ENCODE measurements at places on chromosomes 12 and 14.

- DNase-seq: no peak
Observed at GRCh38 chr12:95184121-95184520, 33.1 kb downstream of the FGD6 start.

DNA sequence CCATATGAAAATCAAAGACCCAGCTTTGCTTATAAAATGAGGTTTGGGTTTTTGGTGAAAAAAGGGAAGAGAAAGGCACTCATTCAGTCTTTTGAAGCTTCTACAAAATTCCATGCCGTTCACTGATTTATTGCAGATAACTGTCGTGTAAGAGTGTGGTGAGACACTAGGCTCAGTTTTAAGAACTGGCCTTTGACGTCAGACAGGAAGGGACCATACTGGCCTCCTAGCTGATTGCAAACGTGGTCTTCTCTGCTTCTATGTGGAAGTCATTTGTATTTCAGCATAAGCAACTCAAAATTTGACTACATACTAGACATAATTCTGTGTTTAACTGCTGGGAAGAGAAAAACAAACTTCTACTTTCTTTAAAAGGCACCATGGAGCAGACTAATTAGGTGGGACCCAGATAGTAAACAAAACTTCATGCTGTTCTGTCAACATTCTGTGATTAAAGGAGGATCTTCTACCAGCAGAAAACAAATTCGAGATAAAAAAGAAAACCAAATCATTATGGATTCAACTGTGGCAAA, 168.7 kb downstream of the TTC7B start:
- DNase-seq: no peak

DNA sequence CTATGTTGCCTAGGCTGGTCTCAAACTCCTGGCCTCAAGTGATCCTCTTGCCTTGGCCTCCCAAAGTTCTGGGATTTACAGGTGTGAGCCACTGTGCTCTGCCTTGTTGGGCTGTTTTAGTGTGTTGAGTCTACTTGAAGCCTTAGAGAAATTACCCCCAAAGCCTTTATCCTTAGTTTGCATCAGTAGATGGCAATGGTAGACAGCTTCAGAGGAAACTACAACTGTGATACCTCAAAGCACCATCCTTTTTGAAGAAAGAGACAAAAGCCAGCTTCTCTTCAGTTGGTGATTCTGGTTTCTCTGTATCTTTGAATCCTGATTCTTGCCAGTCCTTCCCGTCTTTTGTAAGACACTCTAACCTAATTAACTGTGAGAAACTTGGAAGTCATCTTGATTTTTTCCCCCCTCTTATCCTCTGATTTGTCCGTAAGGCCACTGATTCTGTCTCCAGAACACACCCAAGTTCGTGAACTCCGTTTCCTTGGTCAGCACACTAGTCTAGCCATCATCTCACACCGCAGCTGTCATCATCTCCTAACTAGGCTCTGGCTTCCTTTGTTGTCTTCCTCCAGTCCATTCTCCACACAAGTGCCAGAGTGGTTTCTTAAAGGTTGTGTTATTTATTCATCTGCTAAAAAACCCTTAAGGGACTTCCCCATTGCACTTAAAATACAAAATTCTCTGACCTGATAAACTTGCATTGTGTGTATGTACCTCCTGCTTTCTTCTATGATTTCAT, 20.2 kb downstream of the ATP2A2 start:
- no peak for DNase-seq

DNA sequence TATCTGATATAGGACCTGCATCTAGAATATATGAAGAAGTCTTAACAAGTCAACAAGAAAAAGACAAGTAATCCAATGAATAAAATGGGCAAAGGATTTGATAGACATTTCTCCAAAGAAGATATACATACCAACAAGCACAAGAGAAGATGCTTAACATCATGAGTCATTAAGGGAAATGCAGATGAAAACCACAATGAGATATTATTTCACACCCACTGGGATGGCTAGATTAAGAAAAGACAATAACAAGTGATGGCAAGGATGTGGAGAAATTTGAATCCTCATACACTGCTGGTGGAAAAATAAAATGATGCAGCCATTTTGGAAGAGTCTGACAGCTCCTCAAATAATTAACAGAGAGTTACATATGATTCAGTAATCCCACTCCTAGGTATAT, 502.6 kb downstream of the FUT8 start:
- DNase-seq: no peak

GRCh38 chr14:104517426-104517825, 62.1 kb upstream of the C14orf180 start:
- DNase-seq: no peak

GRCh38 chr14:67276131-67276530, 34.9 kb downstream of the PALS1 start:
- no peak for DNase-seq

DNA sequence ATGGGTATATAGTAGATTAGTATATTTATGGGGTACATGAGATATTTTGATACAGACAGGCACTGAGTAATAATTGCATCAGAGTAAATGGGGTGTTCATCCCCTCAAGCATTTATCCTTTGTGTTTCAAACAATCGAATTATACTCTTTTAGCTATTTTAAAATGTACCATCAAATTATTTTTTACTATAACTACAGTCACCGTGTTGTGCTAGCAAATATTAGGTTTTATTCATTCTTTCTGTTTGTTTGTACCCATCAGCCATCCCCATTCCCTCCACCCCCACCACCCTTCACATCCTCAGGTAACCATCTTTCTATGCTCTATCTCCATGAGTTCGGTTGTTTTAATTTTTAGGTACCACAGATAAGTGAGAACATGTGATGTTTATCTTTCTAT, 115.8 kb downstream of the NUBPL start:
- DNase-seq: no peak

GRCh38 chr12:95553197-95553943, 2.1 kb upstream of the USP44 start:
- DNase-seq: no peak

DNA sequence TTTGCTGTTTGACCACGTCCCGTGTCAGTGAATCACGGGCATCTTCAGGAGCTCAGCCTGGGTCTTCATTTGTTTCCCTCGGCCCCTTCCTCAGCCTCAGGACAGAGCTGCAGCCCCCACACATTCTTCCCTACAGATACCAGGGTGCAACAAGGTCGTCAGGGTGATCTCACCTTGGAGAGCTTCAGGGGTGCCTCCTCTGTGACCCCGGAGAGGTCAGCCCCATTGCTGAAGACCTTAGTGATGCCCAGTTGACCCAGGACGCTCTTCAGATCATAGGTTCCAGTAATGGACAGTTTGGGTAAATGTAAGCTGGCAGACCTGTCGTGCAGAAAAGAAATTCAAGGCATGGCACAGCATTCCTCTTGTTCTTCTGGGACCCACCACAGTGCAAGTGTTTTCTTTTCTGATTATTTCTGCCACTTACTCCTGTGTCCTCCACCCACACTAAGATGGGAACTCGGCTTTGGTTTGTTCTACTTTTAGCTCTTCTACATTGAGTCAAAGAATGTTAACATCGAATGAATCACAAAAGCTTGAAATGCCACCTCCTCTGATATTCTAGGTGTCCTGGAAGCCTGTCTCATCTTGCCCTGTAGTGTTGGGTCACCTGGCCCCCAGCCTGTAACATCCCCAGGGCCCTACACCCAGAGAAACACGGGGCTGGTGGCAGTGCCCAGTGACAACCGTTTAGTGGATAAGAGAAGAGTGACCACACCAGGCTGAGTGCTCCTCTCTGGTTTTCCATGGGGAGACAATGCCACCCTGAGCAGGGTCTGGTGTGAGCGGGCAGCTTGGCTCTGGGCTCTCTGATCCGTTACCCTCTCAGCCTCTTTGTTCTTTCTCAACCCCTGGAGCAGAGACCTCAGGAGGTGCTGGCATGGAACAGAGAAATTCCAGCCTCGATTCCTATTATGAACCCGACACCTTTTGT, 8.8 kb downstream of the SERPINA1 start:
- no peak for DNase-seq

DNA sequence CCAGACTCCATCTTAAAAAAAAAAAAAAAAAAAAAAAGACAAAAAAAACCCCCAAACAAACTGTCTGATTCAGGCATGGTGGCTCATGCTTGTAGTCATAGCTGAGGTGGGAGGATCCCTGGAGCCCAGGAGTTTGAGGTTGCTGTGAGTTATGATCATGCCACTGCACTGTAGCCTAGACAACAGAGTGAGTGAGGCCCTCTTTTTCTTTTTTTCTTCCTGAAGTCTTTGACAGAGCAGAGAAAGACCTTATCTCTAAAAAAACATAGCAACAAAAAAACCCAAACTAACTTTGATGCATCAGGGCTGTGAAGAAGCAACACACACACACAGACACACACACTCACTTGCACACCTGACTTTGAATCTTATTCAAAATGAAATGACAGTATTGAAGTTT, 7.7 kb upstream of the AMN1 start:
- DNase-seq: no peak

DNA sequence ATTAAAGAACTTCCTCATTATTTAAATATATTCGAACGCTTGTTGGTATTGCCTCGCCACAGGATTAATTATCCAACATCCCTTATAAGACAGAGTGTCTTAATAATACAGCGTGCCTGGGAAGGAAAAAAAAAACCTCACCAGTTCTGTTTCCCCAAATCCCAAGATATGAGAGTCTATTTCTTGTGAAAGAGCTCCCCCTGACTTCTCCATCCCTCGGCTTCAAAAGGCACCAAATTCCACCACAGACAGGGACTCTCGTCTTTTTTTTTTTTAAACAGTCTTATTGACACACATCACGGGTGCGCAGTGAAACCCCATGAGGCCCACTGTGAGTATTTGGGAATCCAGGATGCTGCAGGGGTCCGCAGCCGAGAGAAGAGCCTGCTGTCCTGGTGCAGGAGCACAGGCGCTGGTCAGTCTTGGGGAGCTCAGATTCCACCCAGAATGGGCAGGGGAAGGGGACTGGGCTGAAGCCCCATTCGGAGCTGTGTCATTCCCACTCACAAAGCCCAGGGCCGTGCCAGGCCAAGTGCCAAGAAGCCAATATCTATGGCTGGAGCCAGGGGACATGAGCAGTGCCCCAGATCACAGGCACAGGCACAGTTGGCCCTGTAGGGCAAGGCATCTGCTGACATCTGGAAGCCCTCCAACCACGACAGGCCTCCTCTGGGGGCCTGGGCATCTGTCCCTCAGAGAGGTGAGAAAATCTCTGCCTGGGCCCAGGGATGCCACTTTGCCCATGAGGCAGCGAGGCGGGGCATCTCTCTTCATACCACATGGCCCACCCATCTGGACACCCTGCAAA, 71.9 kb downstream of the BCL11B start:
- no peak for DNase-seq

DNA sequence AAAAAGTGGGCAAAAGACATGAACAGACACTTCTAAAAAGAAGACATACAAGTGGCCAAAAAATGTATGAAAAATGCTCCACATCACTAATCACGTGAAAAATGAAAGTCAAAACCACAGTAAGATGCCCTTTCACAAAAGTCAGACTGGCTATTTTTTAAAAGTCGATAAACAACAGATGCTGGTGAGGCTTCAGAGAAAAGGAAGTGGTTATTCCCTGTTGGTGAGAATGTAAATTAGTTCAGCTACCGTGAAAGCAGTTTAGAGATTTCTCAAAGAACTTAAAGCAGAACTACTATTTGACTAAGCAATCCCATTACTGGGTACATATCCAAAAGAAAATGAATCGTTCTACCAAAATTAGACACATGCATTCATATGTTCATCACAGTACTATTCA, 237.0 kb downstream of the KIF21A start:
- no peak for DNase-seq

- DNase-seq: no peak
Observed at GRCh38 chr14:67417633-67418032, 5.7 kb upstream of the PLEK2 start.

DNA sequence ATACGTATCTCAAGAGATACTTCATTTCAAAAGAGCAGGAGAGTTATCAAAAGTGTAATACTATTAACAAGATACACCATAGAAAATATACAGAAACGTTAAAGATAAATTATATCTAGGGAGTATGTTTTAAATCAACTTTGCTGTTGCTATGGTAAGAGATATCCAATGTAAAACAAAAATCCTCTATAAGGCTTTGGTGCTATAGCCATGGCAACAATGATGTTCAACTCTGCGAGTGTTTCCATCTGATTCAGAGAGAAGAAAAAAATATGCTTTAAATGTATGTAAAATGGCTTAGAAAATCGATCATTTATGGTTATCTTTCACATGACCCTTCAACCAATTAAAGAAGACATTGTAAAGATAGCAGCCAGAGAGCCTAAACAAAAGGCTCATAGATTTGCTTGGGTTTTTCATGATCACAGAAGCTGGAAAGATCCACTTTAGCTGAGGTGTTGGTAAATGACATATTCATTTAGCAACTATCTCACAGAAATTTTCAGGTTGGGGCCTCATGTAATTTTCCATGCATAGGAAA, 387.0 kb upstream of the GARIN6 start:
- no peak for DNase-seq

- no peak for DNase-seq
Observed at GRCh38 chr12:104469066-104469465, 12.3 kb downstream of the CHST11 start.

- DNase-seq: no peak
Observed at GRCh38 chr12:109879351-109880042, 844 bp downstream of the GLTP start.

- DNase-seq: no peak
Observed at GRCh38 chr14:99463974-99464373, 16.7 kb downstream of the SETD3 start.

- DNase-seq: no peak
Observed at GRCh38 chr12:96371790-96372699, 28.2 kb downstream of the CDK17 start.

DNA sequence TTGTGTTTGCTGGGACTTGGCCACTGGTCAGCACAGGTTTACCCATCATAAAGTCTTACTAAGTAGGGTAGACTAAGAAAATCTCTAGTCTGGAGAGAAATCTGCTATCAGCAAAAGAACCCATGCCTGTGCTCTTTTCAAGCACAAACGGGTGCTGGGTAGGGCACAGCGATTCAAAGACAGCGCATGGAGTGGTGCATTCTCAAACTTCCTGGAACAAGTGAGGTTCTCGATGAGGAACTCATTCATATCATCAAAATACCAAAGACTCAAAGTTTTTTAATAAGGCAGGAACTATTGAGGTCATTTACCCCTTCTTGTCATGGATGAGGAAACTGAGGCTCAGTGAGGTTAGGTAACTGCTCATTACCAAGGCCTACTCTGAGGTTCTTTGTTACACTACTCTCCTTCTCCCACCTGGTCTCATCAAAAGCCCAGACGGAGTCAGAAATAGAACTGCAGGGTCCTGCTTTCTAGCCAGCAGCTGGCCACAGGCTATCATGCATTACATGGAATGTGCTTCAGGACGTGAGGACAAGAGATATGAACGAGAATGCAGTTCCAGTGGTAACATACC, 390.3 kb downstream of the ZFP36L1 start:
- no peak for DNase-seq

GRCh38 chr14:22830443-22831010, 840 bp downstream of the MRPL52 start:
- DNase-seq: no peak

- no peak for DNase-seq
Observed at GRCh38 chr14:102870994-102871831, 51.2 kb upstream of the AMN start.

- DNase-seq: peak; percentile 43
Observed at GRCh38 chr12:124837958-124838803, 25.5 kb downstream of the SCARB1 start.

- peak; percentile 34 for DNase-seq
Observed at GRCh38 chr12:119258556-119258955, 76.0 kb upstream of the CCDC60 start.
